ENCODE measurements at places on chromosomes 5 and 9. TPM values are rescaled to one million over a fixed set of nuclear protein-coding genes. Genes with fewer than 3 reads are reported as not detected.

GRCh38 chr5:141799507-141800167 is 78.6 kb downstream of the PCDH1 start:
- no peak for DNase-seq

DNA sequence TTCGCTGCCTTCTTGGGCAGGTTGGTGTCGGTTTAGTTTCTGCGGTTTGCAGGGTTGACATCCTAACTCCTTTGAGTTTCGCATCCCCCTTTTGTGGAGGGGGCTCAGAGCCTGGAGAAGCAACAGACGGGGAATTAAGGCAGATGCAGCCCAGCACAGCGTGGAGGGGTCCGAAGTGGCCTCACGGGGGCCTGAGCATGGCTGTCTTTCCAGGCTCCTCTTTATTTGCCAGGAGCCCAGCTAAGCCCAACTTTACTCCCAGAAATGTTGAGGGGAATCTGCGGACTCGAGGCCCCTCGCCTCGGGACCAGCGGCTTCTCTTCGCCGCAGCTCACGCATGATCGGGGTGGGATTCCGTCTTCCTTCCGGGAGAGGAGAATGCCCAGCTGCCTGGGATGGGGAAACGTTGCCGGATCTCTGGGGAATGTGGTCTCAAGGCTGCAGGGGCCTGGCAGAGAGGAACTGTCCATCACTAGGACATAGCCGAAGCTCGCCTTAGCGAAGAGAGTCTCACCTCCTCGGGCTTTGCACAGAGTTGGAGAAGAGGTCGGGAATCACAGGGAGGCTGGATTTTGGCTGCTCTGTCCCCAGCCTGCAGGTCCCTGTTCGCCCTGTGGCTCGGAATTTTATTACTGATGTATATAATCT is 1.3 kb downstream of the RAI14 start:
- peak; percentile 16 for DNase-seq

DNA sequence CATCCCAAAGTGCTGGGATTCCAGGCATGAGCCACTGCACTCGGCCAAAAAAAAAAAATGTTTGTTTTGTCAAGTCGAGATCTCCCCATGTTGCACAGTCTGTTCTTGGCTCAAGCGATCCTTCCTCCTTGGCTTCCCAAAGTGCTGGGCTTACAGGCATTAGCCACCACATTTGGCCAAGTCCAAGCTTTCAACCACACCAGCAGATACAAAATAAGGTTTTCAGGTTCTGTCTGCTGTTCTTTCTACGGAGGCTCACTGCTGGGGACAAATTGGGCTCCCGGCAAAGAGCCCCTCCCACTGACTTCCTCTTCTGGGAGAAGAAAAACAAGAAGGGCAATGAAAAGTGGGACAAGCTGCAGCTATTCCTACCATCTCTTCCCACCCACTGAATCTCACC is 37.6 kb upstream of the GGTA1 start:
- no peak for DNase-seq

DNA sequence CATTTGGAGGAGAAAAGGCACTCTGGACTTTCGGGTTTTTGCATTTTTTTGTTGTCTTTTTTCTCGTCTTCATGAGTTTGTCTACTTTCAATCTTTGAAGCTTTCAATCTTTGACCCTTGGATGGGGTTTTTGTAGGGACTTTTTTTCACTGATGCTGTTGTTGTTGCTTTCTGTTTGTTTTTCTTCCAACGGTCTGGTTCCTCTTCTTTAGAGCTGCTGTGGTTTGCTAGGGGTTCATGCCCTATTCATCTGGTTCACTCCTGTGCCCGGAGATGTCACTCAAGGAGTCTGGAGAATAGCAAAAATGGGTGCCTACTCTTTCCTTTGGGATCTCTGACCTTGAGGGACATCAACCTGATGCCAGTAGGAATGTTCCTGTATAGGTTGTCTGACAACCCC is 378.6 kb upstream of the TYRP1 start:
- no peak for DNase-seq

GRCh38 chr5:58855851-58856739 is 273.2 kb downstream of the RAB3C start:
- no peak for DNase-seq

IL5 gene
- not detected for total RNA-seq

GRCh38 chr5:67012171-67012570 is 184.4 kb downstream of the CD180 start:
- no peak for DNase-seq
